Left forelimb (tissue), 1 donor: ENCODE measurements at places on chromosomes 2 and 18.

- DNase-seq, result no peak
These were observed 15.5 kb downstream of the CACNB4 start for GRCh38 chr2:152083202-152083875.

DNA sequence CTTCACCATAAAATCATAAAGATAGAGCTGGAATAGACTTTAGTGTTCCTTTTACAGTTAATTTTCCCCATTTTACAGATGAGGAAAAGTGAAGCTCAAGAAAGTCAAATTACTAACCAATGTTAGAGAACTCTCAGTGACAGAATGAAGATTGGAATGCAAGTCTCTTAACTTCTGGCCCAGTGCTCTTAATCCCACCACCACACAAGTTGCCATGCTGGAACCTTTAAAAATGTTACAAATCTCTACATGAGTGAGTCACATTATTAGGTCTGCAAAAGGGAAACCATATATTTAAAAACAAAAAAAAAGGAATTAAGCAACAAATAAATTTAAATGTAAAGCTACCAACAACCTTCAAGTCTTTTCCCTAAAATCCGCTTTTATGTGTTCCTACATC lies 3.5 kb downstream of the NCKAP1 start:
- no peak for DNase-seq

DNA sequence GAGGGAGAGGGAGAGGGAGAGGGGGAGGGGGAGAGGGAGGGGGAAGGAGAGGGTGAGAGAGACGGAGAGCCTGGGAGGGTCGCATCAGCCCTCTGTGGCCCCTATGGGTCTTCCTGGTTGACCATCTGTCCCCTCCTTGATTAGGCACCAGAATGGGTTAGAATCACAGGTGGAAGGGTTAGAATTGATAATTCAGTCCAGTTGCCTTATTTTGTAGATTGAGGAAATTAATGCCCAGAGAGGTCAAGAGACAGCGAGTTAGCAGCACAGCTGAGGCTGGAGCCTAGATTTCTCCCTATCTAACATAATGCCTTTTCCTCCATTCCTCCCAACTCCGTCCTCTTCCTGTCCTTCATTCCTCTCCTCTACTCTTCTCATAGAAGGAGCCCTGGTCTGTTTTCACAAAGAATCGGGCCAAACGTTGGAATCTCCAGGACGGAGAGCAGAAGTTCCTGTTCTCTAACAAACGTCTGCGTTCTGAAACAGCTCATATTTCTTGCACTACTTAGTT lies 338 bp upstream of the THUMPD2 start:
- no peak for DNase-seq

DNA sequence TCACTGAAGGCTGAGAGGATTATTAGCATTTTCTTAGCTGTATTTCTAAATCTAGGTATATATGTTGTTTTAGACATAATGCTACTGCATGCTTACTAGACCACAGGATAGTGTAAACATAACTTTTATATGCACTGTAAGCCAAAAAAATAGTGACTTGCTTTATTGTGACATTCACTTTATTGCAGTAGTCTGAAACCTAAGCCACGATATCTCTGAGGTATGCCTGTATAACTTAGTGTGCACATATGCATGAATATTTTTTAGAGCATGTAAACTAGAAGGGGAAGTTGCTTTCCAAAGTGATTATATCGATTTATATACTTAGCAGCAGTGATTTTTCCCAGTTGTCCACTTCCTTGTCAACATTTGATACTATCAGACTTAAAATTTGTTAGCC lies 81.8 kb downstream of the SOS1 start:
- DNase-seq, result no peak

DNA sequence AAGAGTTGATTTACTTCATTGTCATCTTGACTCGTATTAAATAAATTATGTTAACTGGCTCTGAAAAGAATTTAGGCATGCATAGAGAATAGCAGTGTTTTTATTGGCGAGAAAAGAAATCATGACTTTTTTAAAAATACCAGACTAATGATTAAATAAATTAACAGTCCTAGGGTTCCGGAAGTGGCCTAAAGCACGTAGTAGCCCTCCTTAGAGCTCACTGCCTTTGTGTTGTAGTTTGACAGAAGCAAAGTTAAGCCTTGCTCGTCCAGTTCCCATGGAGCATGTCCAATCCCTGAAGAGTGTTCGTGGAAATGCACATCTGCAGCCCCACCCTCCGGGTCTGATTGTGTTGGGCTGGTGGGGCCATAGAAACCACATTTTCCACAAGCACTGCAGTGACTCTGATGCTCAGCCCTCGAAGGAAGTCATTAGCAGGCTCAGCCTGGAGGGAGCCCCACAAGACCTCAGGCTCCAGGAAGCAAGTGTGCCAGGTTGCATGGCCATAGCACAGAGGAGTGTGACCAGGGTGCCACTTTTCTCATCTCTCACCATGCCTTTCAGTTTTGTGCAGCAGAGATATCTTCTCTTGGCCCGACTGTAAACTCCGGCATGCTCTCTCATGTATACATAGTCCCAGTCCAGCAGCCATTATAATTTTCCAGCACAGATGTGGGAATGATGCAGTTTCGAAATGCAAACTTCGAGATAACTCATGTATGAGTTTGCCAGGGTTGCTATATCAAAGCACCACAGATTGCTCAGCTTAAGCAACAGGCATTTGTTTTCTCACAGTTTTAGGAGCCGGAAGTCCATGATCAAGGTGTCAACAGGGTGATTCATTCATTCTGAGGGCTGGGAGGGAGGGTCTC lies 188.6 kb upstream of the SH3BP4 start:
- no peak for DNase-seq

GRCh38 chr18:8899000-8899399 lies 193.6 kb downstream of the MTCL1 start:
- no peak for DNase-seq

DNA sequence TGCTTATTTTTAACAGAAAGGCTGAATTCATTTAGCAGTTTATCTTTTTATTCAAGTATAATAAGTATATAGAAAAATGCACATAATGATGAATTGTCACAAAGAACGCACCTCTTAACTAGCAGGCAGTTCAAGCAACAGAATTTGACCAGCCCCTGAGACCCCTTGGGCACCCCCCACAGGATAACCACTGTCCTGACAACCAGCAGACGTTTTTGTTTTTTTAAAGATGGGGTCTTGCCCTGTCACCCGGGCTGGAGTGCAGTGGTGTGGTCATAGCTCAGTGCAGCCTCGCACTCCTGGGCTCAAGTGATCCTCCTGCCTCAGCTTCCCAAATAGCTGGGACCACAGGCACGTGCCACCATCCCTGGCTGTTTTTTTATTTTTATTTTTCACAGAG lies 14.0 kb downstream of the PRELID3A start:
- DNase-seq, result no peak

DNA sequence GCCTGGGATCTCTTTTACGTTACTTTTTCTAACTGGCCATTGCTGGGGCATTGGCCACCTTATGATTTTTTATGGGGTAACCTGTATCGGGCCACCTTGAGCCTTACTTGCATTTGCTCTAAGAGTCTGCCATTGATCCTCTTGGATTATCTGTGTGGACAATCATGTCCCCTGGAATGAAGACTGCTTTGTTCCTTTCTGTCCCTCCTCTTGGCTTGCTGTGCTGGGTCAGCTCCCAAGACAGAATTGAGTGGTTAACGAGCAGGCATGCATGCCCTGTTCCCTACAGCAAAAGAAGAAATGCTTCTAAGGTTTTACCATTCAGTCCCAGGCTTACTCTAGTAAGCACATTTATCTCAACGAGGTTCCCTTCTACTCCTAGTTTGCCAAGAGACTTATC lies 46.3 kb downstream of the MAL start:
- DNase-seq, result peak; percentile 20

GRCh38 chr18:74395648-74396154 lies 61.4 kb downstream of the DIPK1C start:
- peak; percentile 80 for DNase-seq

- no peak for DNase-seq
These were observed 262.0 kb downstream of the MEIS1 start for GRCh38 chr2:66696886-66697285.

DNA sequence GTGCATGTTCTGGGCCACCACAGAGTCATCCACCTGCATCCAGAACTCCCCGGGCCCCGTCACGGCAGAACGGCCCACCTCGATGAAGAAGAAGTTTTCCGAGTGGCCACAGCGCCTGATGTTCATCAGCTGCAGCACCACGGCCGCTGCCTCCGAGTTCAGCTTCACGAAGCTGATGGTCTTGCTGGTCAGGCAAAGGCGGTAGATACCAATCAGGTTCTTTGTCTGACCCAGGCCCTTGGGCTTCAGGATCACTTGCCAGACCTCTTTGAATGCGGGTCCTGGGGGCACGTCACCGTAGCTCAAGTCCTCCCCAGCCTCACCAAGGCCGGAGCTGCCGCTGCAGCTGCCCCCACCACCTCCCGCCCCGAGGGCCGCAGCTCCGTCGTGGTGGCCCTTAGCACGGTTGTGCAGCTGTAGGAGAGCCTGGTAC lies 1.6 kb downstream of the IRS1 start:
- no peak for DNase-seq

- no peak for DNase-seq
These were observed 445.6 kb upstream of the POU3F3 start for GRCh38 chr2:104408266-104408665.

- DNase-seq, result no peak
These were observed 602 bp upstream of the ADAM17 start for GRCh38 chr2:9556121-9556743.

DNA sequence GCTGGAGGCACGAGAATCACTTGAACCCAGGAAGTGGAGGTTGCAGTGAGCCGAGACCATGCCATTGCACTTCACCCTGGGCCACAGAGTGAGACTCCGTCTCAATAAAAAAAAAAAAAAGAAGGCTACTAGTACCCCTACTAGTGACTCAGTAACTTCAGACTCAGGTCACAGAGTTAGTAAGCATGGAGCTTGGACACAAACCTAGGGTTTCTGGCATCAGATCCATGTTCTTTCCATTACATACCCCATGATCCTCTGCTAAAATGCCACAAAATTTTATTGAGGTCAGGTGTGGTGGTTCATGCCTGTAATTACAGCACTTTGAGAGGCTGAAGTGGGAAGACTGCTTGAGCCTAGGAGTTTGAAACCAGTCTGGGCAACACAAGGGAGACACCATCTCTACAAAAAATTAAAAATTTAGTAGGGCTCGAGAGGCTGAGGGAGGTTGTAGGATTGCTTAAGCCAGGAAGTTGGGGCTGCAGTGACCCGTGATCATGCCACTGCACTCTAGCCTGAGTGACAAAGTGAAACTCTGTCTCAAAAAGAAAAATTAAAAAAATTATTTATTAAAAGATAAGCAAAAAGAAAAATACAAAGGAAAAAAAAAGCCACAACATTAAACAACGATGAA lies 45.1 kb downstream of the DHX57 start:
- DNase-seq, result no peak

GRCh38 chr2:69755862-69756467 lies 14.0 kb downstream of the ANXA4 start:
- DNase-seq, result no peak

DNA sequence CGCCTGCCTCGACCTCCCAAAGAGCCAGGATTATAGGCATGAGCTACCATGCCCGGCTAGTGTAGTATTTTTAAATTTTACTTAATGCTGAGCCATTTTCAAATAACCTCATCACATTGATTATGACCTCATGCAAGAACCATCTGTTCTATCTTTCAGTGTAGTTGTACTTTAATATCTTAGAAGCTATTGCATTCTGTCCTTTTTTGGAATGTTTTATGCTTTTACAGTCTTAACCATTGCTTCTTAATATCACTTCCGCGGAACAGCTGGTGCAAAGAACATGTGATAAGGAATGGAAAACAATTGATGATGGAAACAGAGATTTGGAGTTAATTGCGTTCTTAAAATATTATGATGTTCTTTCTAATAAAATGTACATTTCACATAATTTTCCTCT lies 2.7 kb downstream of the GEN1 start:
- no peak for DNase-seq

DNA sequence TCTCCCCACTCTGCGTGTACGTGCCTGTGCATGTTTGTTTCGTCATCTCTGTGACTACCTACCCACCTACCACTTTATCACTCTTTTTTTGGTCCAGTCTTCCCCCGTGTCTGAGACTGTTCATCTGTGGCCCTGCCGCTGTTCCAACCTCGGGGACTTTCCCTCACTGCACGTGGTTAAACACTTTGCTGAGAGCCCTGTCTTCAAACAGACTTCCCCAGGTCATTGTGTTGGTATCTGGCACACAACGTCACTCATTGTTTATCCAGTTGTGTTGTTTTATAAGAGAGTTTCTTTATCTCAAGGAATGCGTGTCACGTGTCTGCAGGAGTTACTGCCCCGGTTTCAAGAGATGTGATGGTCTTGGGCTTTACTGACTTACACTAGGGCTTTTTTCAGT lies 262.0 kb upstream of the RASGRP3 start:
- DNase-seq, result no peak

DNA sequence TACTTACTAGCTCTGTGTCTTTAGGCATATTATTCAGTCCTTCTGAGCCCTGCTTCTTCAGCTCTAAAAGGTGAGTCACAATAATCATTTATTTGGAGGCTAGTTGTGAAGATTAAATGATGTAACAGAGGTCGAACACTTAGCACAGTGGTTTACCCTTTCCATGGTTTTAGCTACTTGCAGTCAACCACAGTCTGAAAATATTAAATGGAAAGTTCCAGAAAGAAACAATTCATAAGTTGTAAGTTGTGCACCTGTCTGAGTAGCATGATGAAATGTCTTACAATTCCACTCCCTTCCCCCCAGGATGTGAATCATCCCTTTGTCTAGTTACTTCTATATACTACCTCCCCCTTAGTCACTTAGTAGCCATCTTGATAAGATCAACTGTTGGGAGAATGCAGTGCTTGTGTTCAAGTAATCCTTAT lies 217.6 kb upstream of the THUMPD2 start:
- no peak for DNase-seq

GRCh38 chr18:42670860-42671259 lies 444.6 kb downstream of the RIT2 start:
- DNase-seq, result no peak

DNA sequence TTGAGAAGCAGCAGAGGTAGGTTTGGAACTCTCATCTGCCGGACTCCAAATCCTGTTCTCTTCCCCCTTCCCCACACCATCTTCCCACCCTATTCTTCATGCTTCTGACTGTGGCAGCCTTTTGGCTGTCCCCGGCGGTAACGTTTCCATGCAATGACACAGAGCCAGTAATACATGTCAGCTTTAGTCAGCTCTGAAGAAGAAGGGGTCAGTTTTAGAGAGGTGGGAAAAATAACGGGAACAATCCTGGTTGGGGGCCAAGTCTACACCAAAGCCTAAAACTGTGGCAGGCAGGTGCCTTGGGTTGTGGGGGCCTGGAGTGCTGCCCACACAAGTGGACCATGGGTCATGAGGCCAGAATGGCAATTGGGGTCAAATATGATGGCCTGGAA lies 106.8 kb downstream of the LPIN1 start:
- DNase-seq, result peak; percentile 12

DNA sequence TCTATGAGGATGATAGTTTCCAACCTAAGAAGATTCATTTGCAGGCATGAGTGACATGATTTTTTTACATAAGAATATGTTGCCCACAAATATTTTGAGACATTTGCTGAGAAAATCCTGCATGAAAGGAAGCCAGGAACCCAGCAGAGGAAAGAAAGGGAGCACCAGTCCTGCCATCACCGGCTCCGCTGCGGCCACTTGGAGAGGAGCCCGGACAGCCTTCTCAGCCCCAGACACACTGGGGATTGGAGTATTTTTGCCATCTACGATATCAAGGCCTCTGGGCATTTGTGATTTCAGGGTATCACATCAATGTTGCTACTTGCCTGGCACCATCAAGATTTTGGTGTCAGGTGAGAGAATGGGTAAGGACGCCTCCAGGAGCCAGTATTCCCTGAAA lies 228.3 kb downstream of the PTGR3 start:
- DNase-seq, result no peak

- no peak for DNase-seq
These were observed 57.2 kb downstream of the TACR1 start for GRCh38 chr2:75142081-75142480.

- DNase-seq, result no peak
These were observed 36.1 kb upstream of the MAPRE3 start for GRCh38 chr2:26934335-26934724.
